ENCODE measurements at places on chromosomes 16 and 17.
A peak's percentile ranks its signal among the peaks of the same experiment; 100 is the strongest.

GRCh38 chr16:79009896-79010295, 590.6 kb downstream of the MAF start:
- no peak for DNase-seq

DNA sequence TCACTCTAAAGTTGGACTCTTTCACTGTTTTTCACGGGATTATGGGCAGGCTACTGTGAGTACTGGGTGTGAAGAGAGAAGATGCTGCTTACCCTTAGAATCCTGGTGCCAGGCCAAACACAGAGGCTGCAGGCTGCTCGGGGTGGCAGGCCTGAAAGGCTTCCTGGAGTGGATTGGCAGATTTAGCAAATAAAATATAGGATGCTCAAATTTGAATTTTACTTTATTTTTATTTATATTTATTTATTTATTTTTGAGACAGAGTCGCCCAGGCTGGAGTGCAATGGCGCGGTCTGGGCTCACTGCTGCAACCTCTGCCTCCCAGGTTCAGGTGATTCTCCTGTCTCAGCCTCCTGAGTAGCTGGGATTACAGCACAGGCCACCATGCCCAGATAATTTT, 14.9 kb upstream of the STAC2 start:
- no peak for DNase-seq

DNA sequence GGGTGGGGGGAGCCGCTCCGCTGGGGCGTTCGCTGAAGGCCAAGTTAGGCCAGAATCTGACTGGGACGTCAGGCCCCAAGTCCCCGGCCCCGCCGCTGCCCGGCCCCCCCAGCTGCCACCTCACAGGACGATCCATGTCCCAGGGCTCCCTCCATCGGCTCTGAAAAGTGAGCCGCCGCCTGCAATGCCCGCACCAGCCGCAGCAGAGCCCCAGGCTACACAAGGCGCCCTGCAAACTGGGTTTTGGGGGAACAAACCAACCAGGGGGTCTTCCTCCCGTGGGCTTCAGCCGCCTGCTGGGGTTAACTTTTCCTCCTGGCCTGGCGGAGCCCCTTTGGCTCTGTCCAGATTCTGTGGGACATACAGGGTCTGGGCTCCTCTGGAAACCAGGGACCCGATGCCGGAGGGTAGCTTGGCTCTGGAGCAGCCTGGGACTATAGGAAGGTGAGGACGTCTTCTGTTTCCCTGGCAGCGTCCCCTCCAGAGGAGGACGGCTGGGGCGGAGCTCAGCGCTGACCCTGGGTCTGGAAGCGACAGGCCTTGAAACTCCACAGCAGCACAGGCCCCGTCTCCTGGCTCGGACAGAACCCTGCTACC, 835 bp downstream of the NME4 start:
- DNase-seq, result no peak

DNA sequence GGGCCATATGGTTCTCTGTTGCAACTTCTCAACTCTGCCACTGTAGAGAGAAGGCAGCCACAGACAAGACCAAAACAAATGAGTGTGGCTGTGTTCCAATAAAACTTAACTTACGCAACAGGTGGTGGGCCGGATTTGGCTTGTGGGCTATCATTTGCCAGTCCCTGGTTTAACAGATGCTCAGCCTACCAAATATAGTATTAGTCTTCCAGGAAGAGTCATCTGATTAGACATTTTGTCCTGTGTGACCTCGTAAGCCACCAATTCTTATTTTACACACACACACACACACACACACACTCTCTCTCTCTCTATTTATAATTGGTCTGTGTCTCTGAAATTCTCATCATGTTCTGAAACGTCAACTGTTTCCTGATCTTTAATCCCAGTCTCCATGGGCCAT, 245.9 kb downstream of the XYLT1 start:
- no peak for DNase-seq

DNA sequence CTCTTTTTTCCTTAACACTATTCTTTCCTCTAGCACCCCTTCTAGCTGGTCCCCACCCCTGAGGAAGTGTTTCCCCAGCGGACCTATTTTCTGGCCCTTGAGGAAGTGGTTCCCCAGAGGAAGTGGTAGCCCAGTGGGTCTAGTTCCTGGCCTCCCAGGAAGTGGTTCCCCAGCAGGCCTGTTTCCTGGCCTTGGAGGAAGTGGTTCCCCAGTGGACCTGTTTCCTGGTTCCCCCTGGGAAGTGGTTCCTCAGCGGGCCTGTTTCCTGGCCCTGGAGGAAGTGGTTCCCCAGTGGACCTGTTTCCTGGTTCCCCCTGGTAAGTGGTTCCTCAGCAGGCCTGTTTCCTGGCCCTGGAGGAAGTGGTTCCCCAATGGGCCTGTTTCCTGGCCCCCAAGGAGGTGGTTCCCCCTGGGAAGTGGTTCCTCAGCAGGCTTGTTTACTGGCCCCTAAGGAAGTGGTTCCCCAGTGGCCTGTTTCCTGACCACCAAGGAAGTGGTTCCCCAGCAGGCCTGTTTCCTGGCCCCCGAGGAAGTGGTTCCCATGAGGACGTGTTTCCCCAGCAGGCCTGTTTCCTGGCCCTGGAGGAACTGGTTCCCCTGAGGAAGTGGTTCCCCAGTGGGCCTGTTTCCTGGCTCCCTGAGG, 58.3 kb downstream of the NTN1 start:
- no peak for DNase-seq

DNA sequence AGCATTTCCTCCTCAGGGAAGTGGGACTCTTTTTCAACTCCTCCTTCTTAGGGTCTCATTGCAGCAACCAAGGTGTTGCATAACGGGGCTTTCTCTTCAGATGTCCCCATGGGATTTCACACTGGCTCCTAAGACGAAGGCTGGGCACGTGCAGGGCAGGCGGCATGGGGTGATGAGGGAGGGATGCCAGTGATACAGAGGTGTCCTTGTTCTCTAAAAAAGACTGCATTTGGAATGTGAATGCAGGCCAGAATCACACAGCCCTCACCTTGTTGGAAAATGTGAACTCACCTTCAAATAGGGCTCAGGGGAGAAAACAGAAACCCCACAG, 105.6 kb downstream of the XYLT1 start:
- DNase-seq, result no peak

GRCh38 chr16:15949210-15950160, at the start of gene ABCC1:
Gene ABCC1 (plus strand): TSS chr16:15949616. CDS start chr16:15949752, 136 bp downstream.
- no peak for DNase-seq

DNA sequence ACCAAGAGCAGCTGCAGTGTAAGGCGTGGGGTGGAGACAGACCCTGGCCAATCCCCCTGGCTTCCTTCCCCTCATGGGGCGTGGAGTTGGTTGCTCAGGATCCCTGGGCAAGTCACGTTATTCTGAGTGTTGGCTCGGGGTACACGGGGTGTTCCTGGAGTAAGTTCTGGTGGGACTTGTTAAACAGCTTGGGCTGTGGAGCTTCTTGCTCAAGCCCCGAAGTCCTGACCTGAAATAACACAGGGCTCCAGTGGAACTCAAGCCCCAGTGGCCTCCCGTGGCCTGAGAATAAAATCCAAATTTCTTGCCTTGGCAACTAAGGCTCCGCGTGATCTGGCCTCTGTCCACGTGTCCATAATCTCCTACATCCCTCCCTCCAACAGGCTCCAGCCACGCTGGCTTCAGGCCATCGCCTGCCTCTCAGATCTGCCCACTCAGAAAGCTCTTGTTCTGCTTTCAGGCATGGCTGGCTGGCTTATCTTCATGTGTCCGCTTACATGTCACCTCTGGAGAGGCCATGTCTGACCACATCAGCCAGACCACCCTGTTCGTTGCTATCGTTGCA, 49.3 kb upstream of the BCO1 start:
- no peak for DNase-seq

DNA sequence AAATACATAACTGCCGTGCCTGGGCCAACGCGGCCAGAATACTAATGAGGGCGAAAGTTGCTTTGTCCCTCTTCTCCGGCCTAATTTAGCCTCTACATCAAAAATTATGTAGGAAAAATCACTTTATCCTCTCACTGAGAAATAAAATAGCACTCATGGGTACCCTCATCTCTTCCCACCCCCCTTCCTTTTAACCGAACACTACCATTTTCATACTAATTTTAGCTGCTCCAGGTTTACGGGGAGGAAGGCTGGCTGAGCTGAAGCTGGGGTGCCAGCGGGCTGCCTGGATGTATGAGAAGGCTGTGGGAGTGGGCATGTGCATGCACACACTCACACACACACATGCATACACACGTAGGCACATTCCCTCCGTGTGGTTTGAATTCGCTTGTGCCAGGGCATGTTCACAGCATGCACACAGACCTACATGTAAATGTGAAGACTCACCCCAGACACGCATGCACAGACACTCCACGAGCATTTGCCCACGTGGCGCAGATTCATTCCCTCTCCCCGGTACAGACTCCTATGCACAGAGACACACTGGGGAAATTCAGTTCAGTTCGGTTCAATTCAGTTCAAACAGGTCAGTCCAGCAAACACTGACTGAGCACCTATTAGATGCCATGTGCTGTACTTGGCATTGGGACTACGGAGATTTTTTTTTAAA, 145.1 kb downstream of the MRM1 start:
- DNase-seq, result no peak

DNA sequence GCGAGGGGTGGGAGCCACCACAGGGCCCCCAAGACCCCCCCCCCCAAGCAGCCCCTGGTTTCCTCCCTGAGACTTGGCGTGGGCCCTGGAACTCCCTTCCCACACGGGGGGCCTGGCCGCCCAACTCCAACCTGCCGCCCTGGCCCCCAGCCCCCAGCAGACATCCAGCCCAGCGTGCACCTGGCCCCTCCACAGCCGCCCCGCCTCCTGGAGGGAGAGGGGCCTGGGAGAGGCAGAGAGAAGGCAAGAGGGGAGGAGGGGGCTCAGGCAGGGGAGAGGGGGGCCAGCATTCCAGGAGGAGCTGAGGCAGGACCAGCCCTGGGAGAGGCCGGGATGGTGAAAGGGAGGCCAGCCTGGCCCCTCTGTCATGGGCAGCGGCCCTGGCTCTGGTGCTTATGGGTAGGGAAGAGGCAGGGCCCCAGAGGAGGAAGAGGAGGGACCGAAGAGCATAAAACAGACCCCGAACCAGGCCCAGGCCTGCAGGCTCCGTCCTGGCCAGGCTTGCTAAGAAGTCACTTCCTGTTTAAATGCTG, 16.7 kb downstream of the IL34 start:
- no peak for DNase-seq

DNA sequence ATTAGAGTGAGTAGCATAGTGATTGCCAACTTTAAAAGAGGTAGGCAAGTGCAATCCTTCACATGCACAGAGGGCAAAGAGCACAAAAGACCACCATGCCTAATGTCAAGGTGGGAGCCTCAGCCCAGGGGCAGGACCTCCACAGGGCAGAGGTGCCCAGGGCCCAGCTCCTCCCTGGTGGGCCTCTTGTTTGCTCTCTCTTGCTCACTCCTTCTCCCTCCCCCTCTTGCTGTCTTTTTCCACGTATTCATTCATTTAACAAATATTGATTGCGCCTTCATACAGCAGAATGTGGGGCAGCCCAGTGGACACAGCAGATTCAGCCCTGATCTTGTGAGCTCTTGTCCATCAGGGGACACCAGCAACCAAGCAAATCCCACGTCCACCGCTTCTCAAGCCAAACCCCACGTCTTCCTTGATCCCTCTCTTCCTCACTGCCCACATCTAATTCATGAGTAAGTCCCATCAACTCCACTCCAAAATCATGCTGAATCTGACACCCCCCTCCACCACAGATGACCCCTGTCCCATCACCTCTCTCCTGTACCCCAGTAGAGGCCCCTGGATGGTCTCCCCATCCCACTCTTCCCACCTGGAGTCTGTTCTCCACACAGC, 44.1 kb upstream of the RPL38 start:
- peak; percentile 38 for DNase-seq

- no peak for DNase-seq
Measured at GRCh38 chr16:6063526-6063925, 965.9 kb upstream of the EEF2KMT start.

DNA sequence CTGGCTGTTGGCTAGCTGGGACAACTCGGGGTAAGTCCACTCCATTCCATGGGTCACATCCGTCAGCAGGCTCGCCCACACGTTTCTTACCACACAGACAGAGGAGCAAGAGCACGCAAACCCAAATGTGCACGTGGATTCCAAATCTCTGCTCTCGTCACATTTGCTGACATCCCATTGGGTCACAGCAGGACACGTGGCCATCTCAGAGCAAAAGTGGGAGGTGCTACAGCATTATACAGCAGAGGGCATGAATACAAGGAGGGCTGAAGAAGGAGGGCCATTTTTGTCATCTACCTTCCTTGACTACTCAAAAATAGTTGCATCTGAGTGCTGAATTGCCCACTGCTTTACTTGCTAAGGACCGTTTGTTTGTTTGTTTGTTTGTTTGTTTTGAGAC, 84.7 kb downstream of the RBBP6 start:
- no peak for DNase-seq

GRCh38 chr17:27530764-27531391, 74.6 kb downstream of the KSR1 start:
- no peak for DNase-seq

- DNase-seq, result no peak
Measured at GRCh38 chr17:19672009-19672750, 23.6 kb downstream of the ALDH3A2 start.

GRCh38 chr17:73436954-73437353, 125.2 kb upstream of the CDC42EP4 start:
- no peak for DNase-seq

DNA sequence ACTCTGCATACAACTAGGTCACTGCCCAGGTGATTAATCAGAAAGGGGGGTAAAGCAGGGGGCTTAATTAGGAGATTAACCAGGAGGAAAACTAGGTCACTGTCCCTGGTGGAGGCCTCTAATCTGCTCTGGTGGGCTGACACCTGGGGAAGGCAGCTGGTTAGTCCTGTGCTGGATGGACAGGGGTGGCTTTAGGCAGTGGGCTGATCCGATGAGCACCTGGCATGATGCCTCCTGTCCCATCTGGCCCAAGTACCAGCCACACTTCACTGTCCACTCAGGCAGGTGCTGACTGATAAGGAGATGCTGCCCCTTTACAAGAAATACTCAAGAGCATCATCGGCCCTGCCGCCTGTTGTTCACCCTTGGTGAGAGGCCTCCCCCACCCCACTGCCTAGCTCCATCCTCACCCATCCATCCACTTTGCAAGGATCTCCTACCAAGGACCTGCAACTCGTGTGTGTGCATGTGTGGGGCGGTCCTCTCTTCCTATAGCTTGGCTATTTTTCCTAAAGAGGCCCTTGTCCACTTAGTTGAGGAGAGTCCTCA, 13.8 kb upstream of the RCVRN start:
- DNase-seq, result no peak

DNA sequence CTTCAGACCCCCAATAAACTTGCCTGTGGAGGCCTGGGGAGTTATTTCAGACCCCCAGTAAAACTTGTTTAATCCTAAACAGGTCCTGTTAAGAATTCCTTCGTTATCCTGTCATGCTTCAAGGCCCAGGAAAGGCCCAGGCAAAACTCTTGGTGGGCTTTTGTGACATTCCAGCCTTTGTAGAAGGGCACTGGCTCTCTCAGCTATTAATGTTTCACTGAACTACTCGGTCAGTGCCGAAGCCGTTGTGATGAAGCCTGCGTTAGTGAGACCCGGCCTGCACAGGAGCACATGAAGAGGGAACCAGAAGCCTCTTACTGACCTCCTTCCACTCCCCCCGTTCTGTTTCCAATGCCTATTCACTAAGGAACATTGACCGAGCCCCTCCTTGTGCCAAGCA, 47.4 kb upstream of the PLCG2 start:
- no peak for DNase-seq
